Hematopoietic multipotent progenitor cell treated with erythropoietin and hydrocortisone succinate and interleukin-3 and kit ligand, for 8 days (in vitro differentiated cells): ENCODE measurements at places on chromosomes 1 and 21.

DNA sequence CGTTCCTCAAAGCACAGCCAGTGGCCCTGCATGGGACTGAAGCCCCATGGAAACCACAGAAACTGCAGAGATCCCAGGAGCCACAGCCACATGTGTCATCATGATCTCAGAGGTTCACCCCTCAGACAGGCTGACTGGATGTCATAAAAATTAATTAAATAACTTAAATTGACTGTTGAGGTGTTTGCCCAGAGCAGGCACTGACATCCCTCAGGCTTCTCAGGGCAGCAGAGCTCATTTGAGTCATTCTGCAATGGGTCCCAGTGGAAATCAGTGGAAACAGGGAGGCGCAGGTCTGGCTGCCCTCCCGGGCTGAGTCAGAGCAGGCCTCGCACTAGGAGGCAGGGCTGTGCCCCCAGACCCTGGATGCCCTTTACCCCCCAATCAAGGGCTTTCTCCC is 135.1 kb downstream of the CDC7 start:
- DNase-seq, result no peak

- no peak for DNase-seq
Observed at GRCh38 chr21:38310646-38311485, 54.1 kb downstream of the KCNJ15 start.

- no peak for DNase-seq
Observed at GRCh38 chr1:8870616-8871538, 7.6 kb downstream of the ENO1 start.

- DNase-seq, result no peak
Observed at GRCh38 chr1:29669158-29669871, 433.0 kb downstream of the PTPRU start.

GRCh38 chr1:198519639-198520501 is 20.6 kb downstream of the ATP6V1G3 start:
- no peak for DNase-seq

- no peak for DNase-seq
Observed at GRCh38 chr21:25292396-25292795, 314.9 kb downstream of the MRPL39 start.

DNA sequence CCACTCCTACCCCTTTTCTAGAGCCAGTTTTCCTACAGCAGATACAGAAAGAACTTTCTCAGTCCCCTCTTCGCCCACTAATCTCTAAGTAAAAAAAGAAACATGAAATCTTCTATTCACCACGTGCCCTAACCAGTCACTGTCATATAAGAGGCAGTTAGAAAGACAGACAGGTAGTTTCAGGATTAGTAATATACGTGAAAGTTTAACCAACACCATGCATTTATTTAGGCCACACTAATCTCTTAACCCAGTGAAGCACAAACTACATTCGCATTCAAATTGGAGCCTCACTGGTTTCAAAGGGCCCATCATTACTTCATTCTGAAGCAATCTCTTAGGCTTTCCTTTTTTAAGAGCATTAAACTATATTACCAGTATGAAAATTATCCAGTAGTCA is 10.1 kb downstream of the GPATCH2 start:
- DNase-seq, result no peak

DNA sequence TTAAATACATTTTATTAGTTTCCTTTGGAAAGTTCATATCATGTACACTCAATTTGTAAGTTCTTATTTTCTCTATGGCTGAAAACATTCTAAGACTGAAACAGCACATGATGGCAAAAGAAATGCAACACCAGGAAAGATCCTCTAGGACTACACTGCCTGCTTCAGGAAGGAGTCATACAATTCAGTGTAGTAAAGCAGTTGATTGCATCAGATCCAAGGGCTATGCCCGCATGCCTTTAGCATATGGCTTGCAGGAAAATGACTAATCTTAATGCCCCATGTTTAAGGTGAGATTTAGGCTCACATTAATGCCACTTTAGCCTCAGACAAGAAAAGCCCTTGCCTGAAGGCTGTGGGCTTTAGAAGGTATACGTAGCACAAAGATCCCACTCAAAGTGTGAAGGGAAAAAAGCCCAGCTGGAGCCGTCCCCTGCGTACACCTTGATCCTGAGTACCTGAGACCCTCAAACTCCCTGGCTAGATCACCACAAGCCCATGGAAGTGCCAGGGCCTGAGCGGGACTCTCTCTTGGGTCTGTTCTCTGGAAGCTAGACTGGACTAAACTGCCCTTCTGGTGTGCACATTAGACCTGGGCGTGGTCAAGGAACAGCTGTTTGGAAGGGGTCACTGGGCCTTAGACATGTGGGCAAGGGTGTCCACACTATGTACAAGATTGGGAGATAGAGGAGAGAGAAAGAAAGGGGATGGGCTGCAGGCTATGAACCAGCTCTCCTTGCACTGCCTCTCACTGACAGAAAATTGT is 52.9 kb downstream of the ESRRG start:
- no peak for DNase-seq

DNA sequence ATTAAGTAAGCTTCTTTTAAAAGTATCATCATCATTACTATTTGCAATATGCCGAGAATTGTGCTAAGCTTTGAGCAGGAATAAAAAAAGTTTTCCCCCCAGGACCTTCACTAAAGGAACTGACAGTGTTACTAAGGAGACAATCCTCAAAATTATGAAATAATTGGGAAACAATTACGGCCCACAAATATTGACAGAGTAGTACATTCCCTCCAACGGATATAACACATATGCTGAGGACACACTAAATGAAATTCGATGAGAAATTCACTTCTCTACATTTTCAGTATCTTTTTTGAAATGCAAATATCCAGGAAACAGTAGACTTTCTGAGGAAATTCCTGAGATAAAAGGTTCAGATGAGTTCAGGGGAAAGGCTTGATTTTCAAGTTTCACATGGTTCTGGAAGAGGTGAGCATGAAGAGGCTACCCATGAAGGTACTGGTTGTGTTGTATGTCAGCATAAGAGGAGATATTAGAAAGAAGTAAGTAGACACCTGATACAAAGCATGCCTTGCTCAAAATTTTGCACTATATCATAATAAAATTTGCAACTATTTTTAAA is 171.2 kb upstream of the NR5A2 start:
- no peak for DNase-seq

GRCh38 chr1:206556750-206557635 is 49.7 kb downstream of the RASSF5 start:
- DNase-seq, result peak; percentile 71
